ENCODE measurements at places on chromosomes 1 and 21. TPM values are rescaled to one million over a fixed set of nuclear protein-coding genes. Genes with fewer than 3 reads are reported as not detected.

DNA sequence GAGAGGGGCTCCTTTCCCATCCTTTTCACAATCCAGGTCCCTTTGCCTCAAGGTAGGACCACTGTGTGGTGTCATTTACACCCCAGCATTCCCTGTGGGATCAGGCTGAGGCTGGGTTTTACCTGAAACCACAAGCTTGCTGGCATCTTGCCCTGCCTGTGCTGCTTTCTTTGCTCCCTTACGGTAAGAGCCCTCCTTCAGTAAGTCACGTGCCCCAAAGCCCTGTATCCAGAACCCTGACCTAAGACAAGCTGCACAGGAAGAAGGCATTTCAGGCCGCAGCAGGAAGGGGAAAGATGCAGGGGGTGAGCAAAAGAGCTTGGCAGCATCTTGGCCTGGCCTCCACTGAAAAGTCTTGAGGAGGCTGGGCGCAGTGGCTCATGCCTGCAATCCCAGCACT is 58.4 kb downstream of the KLHDC7A start:
- no peak for DNase-seq

DNA sequence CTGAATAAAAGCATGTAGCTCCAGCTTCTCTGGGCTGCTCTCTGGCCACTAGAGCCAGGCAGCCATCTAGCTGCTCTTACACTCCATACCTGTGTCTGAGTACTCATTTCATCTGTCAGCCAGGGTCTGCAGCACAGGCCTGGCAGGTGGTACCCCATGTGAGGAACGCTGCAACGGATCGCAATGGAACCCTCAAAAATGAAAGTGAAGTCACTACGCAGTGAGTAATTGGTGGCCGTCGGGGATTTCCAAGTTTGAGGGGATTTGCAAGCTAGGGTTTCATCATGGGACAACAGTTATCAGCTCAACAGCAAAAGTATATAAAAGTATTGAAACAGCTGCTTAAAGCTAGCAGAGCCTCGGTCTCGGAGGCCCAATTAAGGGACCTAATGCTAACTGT is 186.7 kb downstream of the HFM1 start:
- no peak for DNase-seq

- no peak for DNase-seq
These were observed 41.1 kb downstream of the COLGALT2 start for GRCh38 chr1:183996396-183996795.

GRCh38 chr1:192884241-192884640 is 75.4 kb downstream of the RGS2 start:
- no peak for DNase-seq

IFI44 gene
- polyA plus RNA-seq: 6.5 TPM

- DNase-seq: no peak
These were observed 96.0 kb upstream of the SYT6 start for GRCh38 chr1:114249691-114250090.

DNA sequence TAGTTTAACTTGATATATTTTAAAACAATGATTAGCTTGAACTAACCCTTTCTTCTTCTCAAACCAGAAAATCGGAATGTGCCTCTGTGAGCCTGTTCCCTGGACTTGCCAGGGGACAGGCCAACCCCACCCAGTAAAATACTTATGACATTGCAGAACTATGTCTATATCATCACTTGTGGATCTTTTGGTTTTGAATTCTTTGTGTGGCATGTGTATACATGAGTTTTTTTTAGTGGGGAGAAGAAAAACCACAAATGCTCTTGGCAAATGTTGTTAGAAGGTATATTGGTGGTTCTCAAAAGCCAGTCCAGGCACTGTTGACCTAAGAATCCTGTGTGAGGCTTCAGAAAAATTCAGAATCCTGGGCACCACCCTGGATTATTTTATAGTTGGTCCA is 347.4 kb downstream of the SIPA1L2 start:
- no peak for DNase-seq

SPRR1B gene
- polyA plus RNA-seq: not detected

DNA sequence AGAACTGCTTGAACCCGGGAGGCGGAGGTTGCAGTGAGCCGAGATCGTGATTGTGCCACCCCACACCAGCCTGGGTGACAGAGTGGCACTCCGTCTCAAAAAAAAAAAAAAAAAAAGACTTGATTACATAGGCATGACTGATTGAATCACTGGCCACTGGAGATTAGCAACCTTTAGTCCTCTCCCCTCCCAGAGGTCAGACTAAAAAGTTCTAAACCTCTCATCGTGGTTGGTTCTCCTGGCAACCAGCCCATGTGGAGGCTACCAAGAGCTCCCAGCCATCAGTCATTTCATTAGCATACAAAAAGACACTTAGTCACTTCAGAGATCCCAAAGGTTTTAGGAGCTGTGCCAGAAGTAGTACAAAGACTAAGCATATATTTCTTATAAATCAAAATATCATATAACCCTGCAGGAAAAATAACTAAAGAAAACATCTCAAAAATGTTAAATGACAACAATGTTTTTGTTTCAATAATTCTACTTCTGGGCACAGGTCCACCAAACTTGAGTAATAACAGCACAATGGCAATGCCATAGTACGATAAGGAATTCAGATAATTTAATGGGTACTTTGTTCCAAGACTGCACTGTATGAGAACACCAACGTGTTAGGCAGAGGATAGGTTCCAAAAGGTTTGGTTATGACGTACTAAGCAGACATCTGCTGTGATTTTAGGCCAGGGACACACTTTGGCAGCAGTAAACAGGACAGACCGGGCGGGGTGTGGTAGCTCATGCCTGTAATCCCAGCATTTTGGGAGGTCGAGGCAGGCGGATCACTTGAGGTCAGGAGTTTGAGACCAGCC is 18.1 kb downstream of the USP48 start:
- DNase-seq: no peak

IL10 gene
- polyA plus RNA-seq: 0.49 TPM

DNA sequence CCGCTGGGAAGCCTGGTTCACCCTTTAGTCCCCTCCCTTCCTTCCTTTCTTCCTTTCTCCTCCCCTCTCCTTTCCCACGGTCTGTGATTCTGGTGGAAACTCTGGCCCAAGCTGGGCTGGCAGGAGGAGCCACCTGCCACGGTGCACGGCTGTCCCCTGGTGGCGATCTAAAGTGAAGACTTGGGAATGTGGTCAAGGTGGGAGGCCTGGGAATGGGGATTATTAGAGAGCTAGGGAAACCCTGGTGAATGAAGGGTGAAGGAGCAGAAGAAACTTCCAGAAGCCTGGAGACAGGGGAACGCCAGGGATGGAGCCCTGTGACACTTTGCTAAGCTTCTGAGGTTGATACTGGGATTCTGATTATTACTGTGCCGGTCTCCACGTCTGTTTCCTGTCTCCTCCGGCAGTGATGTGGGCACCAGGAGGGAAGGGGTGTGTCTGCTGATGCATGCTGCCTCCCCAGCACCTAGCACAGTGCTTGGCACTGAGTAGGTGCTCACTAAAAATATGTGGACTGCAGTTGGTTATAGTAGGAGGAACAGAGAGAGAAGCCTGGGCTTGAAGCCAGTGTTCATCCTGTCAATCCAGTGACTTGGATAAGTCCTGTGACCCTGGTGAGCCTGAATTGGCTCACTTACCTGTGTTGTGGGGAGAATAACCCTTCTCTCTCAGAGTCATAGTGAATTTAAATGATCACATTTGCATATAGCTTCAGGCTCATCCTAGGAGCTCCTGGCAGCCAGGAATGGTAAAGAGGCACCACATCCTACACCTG is 71.2 kb upstream of the NBPF3 start:
- DNase-seq: peak; percentile 38

DNA sequence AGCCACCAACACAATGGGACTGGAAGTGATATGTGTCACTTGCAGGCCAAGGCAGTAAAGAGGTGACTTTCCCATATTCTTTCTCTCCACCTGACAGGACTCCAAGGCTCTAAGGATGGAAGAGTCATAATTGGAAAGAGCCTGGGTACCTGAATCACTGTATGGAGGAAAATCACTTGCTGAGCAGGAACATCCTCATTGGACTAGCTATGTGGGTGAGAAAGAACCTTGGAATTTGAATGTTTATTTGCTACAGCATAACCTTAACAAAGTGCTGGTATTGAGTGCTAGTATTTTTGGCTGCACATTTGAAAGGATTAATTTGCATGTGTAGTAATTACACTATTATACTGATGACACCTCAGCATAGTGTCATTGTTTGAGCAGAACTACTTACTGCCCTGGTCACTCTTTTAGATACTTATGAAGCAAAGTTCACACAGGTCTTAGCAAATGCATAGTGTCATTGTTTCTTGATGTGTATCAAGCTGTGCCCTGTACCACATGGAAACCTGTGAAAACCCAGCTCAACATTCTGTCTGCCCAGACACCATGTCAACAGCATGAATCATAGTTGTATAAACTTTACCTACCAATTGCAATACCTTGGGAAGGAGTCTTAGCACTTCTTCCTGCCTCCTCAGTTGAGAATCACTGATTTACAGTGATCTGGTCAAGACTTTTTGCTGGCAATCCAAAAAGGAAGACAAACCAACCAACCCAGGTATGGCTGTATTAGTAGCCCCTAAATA is 5.1 kb upstream of the S100A10 start:
- no peak for DNase-seq

DNA sequence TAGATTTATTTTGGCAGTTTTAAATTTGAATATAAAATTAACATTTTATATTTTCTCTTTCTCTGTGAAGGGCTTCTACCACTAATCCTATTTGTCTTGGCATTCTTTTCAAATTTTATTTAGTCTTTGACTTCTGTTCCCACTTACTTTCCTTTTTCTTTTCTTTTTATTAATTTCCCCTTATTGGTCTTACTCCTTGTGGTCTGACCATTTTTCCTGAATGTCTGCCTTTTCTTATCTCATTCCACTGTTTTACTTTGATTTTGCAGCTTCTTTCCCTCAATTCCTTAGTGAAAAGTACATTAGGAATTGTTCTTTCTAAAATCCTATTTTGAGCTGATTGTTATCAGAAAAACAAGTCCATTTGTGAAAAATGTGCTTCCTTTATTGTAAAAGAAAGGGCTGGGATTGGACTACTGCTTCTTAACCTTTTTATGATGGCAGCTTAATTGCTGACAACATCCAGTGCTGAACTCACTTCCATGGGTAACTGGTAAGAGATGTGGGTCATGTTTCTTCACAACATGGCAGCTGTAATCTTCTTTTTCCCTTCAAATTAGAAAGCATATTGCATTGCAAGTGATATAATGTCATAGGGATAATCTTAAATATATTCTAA is 284.6 kb downstream of the DNM3 start:
- no peak for DNase-seq

ACOT11 gene
- polyA plus RNA-seq: 5.1 TPM

- DNase-seq: no peak
These were observed 27.6 kb downstream of the KIRREL1 start for GRCh38 chr1:158020886-158021620.

- DNase-seq: no peak
These were observed 50.0 kb upstream of the NPL start for GRCh38 chr1:182739545-182739944.

DNA sequence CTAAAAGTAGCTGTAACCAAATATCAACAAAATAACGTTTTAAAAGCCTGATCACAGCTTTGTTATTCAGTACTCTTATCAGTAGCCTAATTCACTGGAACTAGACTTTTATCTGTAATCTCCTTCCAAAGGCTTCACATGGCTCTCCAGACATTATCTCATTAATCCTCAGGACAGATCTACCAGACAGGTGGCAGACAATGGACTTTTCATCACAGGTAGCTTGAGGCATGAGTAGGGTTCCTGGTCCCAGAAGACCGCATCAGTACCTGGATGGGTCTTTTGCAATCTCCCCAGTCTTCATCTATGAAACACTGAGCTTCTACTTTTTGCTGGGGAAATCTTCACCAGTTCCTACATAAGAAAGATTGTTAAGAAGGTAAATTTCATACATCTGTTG is 132.2 kb upstream of the FOXD3 start:
- DNase-seq: no peak

GRCh38 chr21:43697758-43698643 is 20.9 kb upstream of the PDXK start:
- no peak for DNase-seq

GRCh38 chr1:231039161-231040018 is 664 bp downstream of the FAM89A start:
- no peak for DNase-seq

DNA sequence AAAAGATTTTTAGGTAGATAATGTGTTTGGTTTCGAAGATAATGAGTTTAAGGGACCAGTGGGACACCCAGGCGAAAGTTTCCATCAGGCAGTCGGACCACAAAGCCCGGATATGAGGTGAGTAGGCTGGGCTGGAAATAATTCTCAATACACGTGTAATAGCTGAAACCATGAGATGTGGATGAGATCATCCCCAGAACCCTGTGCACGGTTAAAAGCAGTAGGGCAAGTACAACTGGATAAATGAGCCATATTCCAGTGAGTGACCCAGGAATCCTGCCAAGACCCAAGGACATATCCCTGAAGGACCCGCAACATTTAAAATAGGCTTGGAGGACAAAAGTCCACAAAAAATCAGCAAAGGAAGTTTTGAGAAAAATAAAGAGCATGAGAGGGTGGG is 21.5 kb upstream of the NHLH2 start:
- no peak for DNase-seq

TLR5 gene
- 5.7 TPM for polyA plus RNA-seq

STK40 gene
- 24.2 TPM for polyA plus RNA-seq

- no peak for DNase-seq
These were observed 1346.1 kb downstream of the BRINP3 start for GRCh38 chr1:189131576-189131975.

C8A gene
- polyA plus RNA-seq: not detected

DNA sequence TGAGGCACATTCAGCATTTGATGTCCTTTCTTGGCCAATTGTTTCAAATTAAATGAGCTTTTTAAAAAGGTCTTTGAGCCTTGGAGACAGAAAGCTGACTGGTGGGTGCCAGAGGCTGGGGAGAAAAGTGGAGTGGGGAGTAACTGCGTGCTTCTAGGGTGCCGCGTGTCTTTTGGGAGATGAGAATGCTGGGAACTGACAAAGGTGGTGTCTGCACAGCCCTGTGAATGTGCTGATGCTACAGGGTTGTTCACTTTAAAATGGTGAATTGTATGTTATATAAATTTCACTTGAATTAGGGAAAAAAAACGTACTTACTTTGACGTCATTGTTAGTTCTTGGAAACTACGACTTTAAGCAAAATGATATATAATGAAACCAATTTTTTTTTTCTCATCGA is 8.1 kb upstream of the TFF1 start:
- no peak for DNase-seq

DNA sequence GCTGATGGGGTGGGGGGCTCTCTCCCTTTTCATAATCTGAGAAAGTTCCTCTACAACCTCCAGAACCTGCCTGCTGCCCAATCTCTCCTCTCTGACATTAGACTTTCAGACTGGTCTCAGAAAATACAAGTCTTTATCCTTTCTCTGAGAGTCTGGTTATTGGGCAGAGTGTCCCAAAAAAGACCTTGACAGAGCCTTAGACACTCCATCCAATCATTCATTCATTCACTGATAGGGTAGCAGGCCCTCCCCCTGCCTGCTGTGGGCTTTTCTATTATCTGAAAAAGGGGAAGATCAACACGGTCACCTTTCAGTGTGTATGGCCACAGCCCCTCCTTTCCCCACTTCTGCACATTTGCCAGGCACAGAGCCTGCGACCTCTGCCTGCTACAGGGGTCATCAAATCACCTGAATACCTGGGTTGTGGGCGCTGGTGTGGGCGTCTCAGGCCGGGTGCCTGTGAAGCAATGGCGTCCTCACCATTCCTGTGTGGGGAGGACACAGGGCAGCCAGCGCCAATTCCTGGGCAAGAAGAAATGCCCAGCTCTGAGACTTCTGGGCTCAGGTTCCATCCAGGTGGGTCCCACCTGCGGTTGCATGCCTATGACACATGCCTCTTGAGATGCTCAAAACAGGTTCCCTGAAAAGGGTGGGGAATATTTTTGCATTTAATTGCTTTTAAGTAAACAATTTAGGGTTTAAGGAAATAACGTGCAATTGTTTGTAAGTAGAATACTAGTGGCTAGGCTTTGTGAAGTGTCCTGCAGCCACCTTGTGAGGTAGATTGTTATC is 52.8 kb downstream of the ELK4 start:
- DNase-seq: no peak

- DNase-seq: no peak
These were observed 126.8 kb upstream of the TNR start for GRCh38 chr1:175870217-175870616.

Data from forelimb muscle (tissue), 1 donor.